ENCODE measurements at places on chromosomes 13 and 19. TPM values are rescaled to one million over a fixed set of nuclear protein-coding genes. Genes with fewer than 3 reads are reported as not detected.

DNA sequence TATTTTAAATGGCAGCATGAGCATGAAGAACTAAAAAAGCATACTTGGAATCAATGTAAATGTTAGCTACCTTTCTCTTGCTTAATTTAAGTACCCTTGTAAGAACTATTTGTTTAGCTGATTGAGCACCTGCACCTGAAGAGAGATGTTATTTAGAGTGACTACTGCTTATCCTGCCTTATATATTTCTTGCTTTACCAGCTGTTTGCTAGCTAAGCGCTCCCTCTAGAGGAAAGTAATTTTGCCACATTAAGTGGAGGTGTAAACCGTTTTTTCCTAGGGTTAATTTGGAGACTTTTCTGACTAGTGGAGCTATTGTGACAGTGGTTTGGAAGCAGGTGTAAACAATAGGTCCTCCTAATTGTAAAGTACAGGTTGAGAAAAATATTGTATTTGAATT is 19.4 kb upstream of the PSG2 start:
- no peak overlapping the region for H3K4me3 ChIP-seq
- no peaks in the 10 kb centered on the region for H3K4me1 ChIP-seq
- no peak overlapping the region for H3K27ac ChIP-seq
- H3K27me3 ChIP-seq = no peaks in the 10 kb centered on the region

DNA sequence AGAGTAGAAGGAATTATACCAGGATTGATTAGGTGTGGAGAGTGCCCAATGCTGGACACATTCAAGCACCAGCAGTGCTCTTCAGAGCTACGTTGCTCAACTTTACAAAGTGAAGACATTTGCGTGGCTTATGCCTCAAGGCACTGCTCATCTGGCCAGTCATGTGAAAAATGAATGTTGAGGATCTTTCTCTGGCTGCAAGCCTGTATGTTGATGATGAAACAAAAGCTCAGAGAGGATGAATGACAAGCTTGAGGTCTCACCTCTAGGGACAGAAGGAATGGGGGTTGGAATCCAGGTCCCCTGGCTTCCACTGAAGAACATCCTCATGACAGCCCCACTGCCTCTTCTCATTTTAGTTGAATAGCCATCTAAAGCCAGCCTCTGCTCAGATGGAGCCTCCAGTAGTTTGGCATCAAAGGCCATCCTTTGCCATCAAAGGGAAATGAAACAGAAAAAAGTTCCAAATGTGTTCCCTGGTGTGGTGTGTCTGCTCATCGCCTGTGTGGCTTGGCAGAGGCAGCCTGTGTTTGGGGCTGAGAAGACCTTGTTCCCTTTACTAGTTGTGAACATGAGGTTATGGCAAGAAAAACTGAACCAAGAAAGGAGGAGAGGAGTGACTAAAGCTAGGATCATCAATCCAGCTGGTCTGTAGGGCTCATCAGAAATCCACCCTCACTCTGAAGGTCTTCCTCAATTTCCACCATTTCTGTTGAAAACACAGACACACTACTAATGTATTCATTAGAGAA is 114.0 kb upstream of the KL start:
- no peak for DNase-seq
- no peaks in the 10 kb centered on the region for H3K4me1 ChIP-seq
- H3K36me3 ChIP-seq = no peaks in the 10 kb centered on the region
- H3K27ac ChIP-seq = peak overlapping the region; percentile 69
- no peaks in the 10 kb centered on the region for H3K27me3 ChIP-seq

Gene LHB
- total RNA-seq = not detected

Gene BCAM
- 75.4 TPM for total RNA-seq

Gene FBXO17
- total RNA-seq = 14.2 TPM

Gene RLN3
- not detected for total RNA-seq

DNA sequence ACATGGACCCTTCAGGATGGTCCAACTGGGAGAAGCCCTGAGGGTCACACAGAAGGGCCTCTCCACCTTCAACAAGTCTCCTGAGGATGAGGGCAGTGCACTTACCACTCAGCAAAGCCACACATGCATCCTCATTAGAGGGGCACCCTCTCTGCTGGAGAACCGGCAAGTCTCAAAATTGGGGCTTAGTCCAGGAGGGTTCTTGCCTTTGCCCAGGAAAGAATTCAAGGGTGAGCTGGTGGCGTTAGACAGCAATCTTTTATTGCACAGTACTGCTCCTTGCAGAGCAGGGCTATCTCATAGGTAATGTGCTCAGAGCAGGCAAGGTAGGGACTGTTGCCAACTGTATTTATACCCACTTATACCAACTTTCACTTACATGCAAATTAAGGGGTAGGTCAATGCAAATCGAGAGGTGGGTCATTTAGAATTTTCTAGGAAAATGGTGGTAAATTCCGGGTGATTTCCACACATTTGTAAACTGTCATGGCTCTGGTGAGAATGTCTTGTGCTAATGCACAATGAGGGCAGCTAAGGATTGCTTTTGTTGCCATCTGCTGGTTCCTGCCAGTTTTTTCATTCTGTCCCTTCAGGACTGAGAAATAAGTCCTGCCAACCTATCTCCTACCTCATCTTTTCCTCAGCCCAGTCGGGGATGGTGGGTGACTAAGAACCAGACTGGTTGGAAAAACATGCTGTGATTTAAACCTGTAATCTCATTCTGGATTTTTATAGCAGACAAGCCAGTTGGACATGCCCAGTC is 27.8 kb upstream of the IGSF23 start:
- H3K4me1 ChIP-seq = no peaks in the 10 kb centered on the region
- H3K36me3 ChIP-seq = no peaks in the 10 kb centered on the region
- peaks cover 17% of the 10 kb centered on the region for H3K27me3 ChIP-seq
- no peak overlapping the region for H3K27ac ChIP-seq

DNA sequence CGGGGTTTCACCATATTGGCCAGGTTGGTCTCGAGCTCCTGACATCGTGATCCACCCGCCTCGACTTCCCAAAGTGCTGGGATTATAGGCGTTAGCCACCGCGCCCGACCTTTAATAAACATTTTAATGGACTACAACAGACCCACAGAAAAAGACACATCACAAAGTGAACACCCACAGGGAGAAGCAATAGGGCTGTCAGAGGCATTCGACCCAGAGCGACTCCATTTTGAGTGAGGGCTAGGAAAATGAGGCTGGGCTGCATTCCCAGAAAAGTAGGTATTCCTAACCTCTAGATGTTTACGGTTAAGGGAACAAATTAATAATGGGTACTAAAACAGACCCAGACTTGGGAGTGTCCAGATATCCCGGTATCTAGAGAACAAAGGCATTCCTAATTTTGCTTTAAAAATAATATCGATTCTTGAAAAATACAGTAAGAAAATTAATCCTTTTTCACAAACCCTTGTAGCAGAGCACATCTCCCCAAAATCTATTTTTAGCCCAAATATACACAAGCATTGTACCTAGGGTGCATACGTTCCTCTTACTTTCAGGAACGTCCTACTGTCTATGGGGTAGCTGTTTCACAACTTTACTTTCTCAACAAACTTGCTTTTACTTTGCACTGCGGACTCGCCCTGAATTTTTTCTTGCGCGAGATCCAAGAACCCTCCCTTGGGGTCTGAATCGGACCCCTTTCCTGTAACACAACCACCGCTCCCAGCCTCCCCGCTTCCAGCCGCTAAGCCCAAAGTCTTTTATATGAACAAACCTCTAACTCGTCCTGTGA is 811 bp upstream of the ZNF8 start:
- H3K4me1 ChIP-seq = no peaks in the 10 kb centered on the region
- peak overlapping the region; percentile 88 for H3K27ac ChIP-seq
- H3K27me3 ChIP-seq = no peaks in the 10 kb centered on the region
- no peak for DNase-seq
- H3K4me3 ChIP-seq = peak overlapping the region; percentile 94
- no peaks in the 10 kb centered on the region for H3K36me3 ChIP-seq

GRCh38 chr13:40664350-40665125 is 1.9 kb downstream of the FOXO1 start:
- H3K36me3 ChIP-seq = no peaks in the 10 kb centered on the region
- DNase-seq = peak; percentile 55
- no peaks in the 10 kb centered on the region for H3K27me3 ChIP-seq
- H3K27ac ChIP-seq = peak overlapping the region; percentile 98

Gene KANK3
- 5.6 TPM for total RNA-seq

- peak overlapping the region; percentile 11 for H3K27ac ChIP-seq
- peaks cover 6% of the 10 kb centered on the region for H3K36me3 ChIP-seq
- H3K27me3 ChIP-seq = no peaks in the 10 kb centered on the region
- no peak for DNase-seq
Observed at GRCh38 chr13:97359181-97360057, 74.5 kb upstream of the RAP2A start.

Gene GPR12
- 1.2 TPM for total RNA-seq

DNA sequence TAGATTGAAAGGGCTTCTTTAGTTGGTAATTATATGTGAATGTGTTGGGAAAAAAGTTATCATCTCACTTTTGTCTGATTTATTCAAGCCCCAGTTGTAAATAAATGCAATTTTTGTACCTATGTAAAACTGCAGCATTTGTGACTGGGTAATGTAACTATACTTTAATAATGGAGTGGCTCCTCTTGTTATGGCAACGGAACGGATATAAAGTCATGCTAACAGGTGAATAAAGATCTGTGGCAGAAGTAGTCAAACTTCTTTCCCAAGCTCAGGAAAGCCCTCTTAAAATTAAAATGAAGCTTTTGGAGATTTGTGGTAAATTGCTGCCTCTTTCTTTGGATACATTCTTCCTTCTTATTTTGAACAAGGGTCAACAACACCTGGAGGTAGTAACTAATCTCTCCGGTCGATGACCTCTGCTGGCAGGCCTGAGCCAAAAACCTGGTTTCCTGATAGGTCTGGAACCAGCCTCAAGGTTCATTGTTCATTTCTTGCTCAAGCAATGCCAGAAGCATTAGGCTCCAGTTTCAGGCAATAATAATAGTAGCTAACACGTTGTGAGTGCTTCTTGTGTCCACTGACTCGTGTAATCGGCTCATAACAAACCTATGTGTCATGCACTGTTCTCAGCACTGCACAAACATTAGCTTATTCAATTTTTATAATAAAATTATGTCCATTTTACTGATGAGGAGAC is 313.4 kb upstream of the DACH1 start:
- H3K27ac ChIP-seq = no peak overlapping the region
- no peaks in the 10 kb centered on the region for H3K36me3 ChIP-seq
- DNase-seq = no peak

GRCh38 chr19:342801-343421 is 1.7 kb downstream of the MIER2 start:
- H3K27ac ChIP-seq = peak overlapping the region; percentile 90
- H3K4me1 ChIP-seq = peaks cover 11% of the 10 kb centered on the region
- no peaks in the 10 kb centered on the region for H3K36me3 ChIP-seq
- DNase-seq = no peak
- H3K27me3 ChIP-seq = no peaks in the 10 kb centered on the region
- H3K4me3 ChIP-seq = peak overlapping the region; percentile 66

- H3K27me3 ChIP-seq = no peaks in the 10 kb centered on the region
- DNase-seq = no peak
- H3K36me3 ChIP-seq = peaks cover 10% of the 10 kb centered on the region
- no peak overlapping the region for H3K4me3 ChIP-seq
Observed at GRCh38 chr19:38718747-38719543, 25.3 kb downstream of the CAPN12 start.

DNA sequence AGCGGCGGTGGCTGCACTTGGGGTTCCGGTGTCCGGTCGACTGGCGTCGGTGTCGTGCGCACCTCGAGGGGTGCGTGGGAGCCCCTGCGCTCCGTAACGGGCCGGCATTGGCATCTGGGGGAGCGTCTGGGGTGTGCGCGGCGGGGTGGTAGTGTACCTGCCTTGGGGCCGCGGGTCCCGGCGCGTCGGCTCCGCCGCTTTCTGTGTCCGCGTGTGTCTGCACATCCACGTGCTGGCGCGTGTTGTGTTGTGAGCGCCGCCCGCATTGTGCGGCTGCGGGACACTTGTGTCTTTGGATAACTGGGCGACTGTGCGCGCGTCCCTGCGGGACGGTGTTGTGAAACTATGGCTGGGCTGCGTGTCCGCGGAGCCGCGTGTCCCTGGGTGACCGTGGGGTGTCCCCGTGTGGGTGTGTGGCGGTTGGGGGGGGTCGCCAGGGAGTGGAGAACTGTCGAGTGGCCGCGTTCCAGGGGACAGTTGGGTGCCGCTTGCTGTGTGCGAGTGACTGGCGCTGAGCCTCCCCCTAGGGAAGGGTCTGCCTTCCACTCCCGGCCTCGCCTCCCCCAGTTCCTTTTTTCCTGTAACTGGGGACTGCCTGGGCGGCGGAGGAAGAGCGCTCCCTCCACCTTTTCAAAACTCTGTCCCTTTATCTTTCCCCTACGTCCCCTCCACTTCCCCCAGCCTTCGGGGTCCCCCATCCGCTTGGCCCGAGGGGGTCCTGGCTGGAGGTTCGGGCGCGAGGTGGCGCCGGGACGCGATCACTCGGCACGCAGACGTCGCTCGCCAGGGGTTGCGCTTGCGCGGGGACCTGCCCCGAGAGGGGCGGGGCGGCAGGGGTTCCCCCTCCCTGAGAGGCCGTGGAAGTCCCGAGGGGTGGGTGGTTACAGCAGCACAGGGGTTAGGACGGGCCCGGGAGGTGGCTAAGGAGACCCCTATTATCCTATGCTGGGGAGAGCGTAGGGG is 5.7 kb upstream of the NFIC start:
- H3K36me3 ChIP-seq = no peaks in the 10 kb centered on the region
- no peak for DNase-seq
- no peaks in the 10 kb centered on the region for H3K27me3 ChIP-seq
- H3K4me1 ChIP-seq = peaks cover 8% of the 10 kb centered on the region

Gene ARHGEF18
- 16.8 TPM for total RNA-seq

- H3K4me3 ChIP-seq = no peak overlapping the region
Observed at GRCh38 chr13:95184317-95184716, 116.9 kb downstream of the ABCC4 start.

Gene CPB2
- not detected for total RNA-seq

DNA sequence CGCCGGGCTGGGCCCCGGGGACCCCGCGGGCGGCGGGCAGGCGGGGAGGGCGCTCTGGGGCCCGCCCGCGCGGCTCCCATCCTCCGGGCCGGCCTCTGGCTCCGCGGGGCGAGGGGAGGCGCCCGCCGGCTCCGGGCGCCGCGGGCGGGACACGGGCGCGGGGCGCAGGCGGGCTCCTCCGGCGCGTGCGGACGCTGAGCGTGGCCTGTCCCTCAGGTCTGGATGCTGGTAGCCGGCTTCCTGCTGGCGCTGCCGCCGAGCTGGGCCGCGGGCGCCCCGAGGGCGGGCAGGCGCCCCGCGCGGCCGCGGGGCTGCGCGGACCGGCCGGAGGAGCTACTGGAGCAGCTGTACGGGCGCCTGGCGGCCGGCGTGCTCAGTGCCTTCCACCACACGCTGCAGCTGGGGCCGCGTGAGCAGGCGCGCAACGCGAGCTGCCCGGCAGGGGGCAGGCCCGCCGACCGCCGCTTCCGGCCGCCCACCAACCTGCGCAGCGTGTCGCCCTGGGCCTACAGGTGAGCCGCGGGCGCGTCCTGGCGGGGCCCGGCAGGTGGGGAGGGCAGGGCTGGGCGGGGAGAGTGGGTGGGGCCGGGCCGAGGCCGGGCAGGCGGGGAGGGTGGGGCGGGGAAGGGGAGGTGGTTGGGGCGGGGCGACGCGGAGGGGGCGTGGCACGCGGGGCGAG is 420 bp downstream of the IL17D start:
- H3K36me3 ChIP-seq = no peaks in the 10 kb centered on the region
- peak; percentile 47 for DNase-seq
- no peaks in the 10 kb centered on the region for H3K27me3 ChIP-seq
- H3K27ac ChIP-seq = peak overlapping the region; percentile 76
- peak overlapping the region; percentile 68 for H3K4me3 ChIP-seq

Gene ZNF208
- total RNA-seq = 13.8 TPM

All from breast epithelium (tissue), 4 donors.